Activated CD4-positive, alpha-beta T cell treated with anti-CD3 and anti-CD28 coated beads, Interleukin-2, amount 10 ng/mL, durations not matched to agents 7 days and 5 days (primary cell): ENCODE measurements at places on chromosomes 13 and 19. TPM values are rescaled to one million over a fixed set of nuclear protein-coding genes. Genes with fewer than 3 reads are reported as not detected.

The PPP2R1A gene
- 184 TPM for total RNA-seq

The LRRC4B gene
- total RNA-seq: not detected

The GRIK5 gene
- total RNA-seq: 0.79 TPM

The CYP4F2 gene
- total RNA-seq: not detected

The WDR87 gene
- not detected for total RNA-seq

The ATP8A2 gene
- 0.22 TPM for total RNA-seq

The ZNF77 gene
- total RNA-seq: 4.6 TPM

The ATXN8OS gene
- not detected for total RNA-seq

The TEX26 gene
- not detected for total RNA-seq

The ZNF865 gene
- 14.2 TPM for total RNA-seq

The KLK1 gene
- total RNA-seq: 0.75 TPM

The CATSPERD gene
- total RNA-seq: not detected

The SMIM24 gene
- 0.33 TPM for total RNA-seq

The ZNF548 gene
- 31.8 TPM for total RNA-seq

The PRSS57 gene
- not detected for total RNA-seq

The WDR88 gene
- total RNA-seq: 0.27 TPM

The ZNF415 gene
- 1.9 TPM for total RNA-seq

The PGLYRP1 gene
- total RNA-seq: not detected

The LHFPL6 gene
- 0.25 TPM for total RNA-seq

The ZNF491 gene
- 1.1 TPM for total RNA-seq

The KRTDAP gene
- not detected for total RNA-seq

The SHISA7 gene
- total RNA-seq: not detected

The RNF113B gene
- total RNA-seq: not detected

The APC2 gene
- 0.02 TPM for total RNA-seq

The CEBPA gene
- total RNA-seq: 0.10 TPM

The FUT1 gene
- total RNA-seq: 0.23 TPM
